AG04450 (cell line): ENCODE measurements at places on chromosomes 16 and 17.

DNA sequence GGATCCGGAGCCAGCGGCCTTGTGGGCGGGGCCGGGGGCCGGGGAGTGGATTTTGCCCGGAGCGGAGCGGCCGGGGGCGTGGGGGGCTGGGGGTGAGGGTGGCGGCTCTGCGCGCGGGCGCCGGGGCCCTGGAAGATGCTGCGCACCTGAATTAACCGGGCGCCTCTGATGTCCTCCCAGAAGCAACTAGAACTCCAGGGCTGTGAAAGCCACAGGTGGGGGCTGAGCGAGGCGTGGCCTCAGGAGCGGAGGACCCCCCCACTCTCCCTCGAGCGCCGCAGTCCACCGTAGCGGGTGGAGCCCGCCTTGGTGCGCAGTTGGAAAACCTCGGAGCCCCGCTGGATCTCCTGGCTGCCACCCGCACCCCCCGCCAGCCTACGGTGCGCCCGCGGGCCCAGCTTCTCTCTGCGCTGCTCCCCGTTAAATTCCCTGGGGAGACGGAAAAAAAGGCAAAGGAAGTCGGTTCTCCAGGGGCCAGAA is 549 bp downstream of the SLC26A11 start:
- no peak for DNase-seq

- peak; percentile 95 for DNase-seq
Observed at GRCh38 chr16:87581857-87582215, 20.5 kb upstream of the JPH3 start.

GRCh38 chr17:80260069-80260535 is 550 bp upstream of the RNF213 start:
- no peak for DNase-seq

GRCh38 chr16:90044111-90044551 is 24.9 kb upstream of the DBNDD1 start:
- no peak for DNase-seq

GRCh38 chr16:51569203-51569931 is 418.3 kb upstream of the SALL1 start:
- no peak for DNase-seq

DNA sequence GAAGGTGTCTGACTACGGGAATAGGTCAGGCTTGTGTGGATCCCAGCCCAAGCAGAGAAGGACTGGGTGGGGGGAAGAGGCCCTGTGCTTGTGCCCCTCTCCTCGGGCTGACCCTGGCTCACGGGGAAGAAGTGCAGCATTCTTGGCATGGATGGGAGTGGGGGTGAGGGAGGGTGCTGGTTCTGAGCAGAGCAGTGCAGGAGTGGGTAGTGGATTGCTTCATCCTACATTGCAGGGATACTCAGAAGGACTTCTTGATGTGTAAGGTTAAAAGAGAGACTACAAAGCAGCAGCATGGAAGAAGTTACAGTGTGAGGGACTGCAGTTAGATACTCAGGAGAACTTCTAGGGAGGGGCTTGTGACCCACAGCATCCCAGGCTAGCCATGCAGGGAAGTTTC is 2.1 kb downstream of the ARHGAP23 start:
- DNase-seq, result no peak

DNA sequence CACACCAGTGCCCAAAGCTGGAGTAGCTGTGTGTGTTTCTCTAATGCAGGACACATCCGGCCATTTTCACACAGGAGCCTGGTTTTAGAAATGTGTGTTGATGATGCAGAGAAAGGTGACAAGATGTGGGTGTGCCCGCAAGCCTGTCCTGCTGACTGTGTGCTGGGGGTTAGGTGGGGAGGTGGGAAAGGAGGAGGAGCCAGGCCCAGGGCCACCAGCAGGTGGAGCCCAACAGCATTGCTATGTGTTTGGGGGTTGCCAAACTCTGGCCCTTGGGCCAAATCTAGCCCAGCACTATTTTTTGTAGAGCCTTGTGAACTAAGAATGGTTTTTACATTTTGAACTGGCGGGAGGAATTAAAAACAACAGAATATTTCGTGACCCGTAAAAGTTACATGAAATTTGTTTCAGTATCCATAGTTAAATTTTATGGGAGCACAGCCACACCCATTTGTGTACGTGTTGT is 61.7 kb upstream of the LGALS9 start:
- no peak for DNase-seq

DNA sequence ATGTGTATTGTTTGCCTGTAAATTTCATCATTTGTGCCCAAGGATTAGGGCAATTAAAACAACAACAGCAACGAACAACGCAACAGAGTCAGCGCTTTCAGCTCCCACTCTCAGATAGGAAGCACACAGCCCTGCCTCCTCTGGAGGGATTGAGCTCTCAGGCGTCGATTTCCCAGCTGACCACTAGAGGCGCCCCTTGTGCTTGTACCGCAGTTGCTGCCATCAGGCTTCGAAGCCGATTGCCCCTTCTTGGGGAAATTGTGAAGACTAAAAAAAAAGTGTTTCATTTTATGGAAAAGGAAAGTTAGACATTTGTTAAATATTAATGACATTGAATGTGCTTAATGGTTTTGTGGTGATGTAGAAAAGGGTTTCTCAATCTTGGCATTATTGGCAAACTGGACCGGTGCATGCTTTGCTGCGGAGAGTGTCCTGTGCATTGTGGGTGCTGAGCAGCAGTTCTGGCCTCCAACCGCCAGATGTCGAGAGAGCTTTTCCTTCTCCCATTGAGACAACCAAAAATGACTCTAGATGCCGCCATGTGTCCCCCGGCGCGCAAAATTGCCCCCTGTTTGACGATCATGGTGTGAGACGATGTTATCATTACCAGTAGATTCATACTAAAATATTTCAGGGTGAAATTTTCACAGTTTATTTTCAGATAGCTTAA is 650.4 kb upstream of the RBFOX1 start:
- DNase-seq, result no peak

GRCh38 chr16:47470211-47470610 is 9.1 kb downstream of the PHKB start:
- DNase-seq, result no peak

DNA sequence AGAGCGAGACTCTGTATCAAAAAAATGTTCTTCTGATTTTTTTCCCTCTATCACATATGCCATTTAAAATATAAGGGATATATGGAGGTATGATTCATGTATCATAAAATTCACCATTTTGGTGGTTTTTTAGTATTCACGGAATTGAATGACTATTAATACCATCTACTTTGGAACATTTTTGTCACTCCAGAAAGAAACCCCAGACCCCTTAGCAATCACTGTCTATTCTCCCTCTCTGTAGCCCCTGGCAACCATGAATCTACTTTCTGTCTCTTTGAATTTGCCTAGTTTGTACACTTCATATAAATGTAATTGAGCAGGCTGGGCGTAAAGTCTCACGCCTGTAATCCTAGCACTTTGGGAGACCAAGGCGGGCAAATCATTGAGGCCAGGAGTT is 75.9 kb downstream of the PRKCA start:
- no peak for DNase-seq

- DNase-seq, result no peak
Observed at GRCh38 chr16:3694051-3694450, 23.3 kb downstream of the TRAP1 start.

- DNase-seq, result no peak
Observed at GRCh38 chr16:29114574-29114973, 129.7 kb downstream of the LAT start.

DNA sequence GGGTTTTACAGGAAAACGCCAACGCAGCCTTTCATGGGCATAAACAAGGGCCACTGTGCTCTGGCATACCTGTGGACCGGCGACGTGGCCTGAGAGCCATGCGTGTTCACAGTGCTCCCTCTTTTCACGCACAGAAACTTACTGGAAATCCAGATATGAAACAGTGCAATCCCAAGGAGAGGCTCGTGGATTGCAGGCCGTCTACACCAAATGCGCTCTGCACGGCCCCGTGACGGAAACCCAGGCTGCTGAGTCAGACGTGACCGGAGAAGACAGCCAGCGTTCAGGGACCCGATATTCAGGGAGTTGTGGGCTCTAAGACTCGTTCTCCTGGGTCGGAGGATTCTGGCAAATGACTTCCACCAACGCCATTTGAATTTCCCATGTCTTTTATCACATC is 129.2 kb downstream of the FOXL1 start:
- no peak for DNase-seq

GRCh38 chr17:79188048-79188447 is 113.4 kb downstream of the ENGASE start:
- DNase-seq, result no peak

- no peak for DNase-seq
Observed at GRCh38 chr17:5772720-5773119, 188.4 kb upstream of the NLRP1 start.

GRCh38 chr17:9644910-9645751 is at the start of gene USP43:
Gene USP43, plus strand, starts transcription at chr17:9645517. Its CDS starts 116 bp downstream, at chr17:9645633.
- DNase-seq, result no peak

- no peak for DNase-seq
Observed at GRCh38 chr16:75624921-75625334, 1.8 kb upstream of the ADAT1 start.

GRCh38 chr16:5108505-5109158 is 11.0 kb upstream of the EEF2KMT start:
- DNase-seq, result no peak

GRCh38 chr17:34886831-34887230 is 74.4 kb downstream of the CCT6B start:
- DNase-seq, result no peak

DNA sequence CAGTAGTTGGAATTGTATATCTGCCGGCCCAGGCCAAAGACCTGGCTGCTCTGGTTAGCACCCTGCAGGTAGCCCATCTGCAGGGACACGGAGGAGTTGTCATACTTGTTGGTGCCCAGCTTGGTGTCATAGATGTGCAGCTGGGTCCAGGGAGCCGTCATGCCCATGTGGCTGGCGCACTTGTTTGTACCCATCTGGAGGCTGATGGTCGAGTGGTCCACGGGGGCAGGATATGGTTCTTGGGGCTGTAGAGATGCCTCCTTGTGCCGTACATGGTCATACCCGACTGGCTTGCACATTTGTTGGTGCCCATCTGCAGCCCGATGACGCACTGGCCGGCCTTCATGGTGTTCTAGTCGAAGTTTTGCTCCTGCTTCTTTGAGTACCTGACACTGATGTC is 6.0 kb downstream of the CDH3 start:
- no peak for DNase-seq

- DNase-seq, result no peak
Observed at GRCh38 chr16:48352648-48353390, 32.4 kb downstream of the SIAH1 start.

- no peak for DNase-seq
Observed at GRCh38 chr16:83418565-83418964, 389.2 kb upstream of the HSBP1 start.

DNA sequence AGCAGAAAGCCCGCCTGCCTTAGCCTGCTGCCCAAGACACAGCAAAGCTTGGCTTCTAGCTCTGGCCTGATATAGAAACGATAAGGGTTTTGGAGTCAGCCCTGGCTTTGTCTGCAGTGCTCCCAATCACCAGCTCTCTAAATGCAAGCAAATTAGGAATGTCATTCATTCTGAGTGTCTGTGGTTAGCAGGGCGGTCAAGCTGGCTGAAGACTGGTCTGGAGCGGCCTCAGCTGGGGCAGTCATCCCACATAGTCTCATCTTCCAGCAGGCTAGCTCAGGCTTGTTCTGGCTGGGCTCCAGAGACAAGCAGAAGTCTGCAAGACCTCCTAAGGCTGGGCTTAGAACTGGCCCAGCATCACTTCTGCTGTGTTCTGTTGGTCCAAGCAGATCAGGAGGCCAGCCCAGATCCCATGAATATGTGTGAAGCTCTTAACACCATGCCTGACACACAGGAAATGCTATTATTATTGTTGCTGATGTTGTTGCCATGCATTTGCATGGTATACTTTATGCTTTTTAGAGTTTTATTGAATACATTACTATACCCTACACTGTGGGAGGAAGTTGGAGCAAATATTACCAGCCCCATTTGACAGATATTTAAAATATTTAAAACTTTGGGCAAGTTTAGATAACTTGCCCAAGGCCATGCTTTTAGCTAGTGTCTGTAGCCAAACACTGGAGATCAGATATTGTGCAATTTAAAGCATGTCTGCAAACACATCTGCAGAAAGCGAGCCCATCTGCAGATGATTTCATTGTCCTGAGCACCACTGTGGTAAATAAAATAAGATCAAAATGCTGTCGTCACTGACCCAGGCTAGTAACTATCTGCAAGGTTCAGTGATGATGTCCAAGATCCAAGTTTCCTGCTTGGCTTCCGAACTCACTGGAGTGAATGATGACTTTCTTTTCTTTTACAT is 24.8 kb downstream of the TMC7 start:
- peak; percentile 66 for DNase-seq

GRCh38 chr16:71574702-71575101 is 2.2 kb downstream of the TAT start:
- DNase-seq, result no peak

GRCh38 chr17:78174870-78175642 is 6.7 kb downstream of the SYNGR2 start:
- no peak for DNase-seq

GRCh38 chr16:79843631-79844043 is 243.1 kb upstream of the MAF start:
- DNase-seq, result no peak

DNA sequence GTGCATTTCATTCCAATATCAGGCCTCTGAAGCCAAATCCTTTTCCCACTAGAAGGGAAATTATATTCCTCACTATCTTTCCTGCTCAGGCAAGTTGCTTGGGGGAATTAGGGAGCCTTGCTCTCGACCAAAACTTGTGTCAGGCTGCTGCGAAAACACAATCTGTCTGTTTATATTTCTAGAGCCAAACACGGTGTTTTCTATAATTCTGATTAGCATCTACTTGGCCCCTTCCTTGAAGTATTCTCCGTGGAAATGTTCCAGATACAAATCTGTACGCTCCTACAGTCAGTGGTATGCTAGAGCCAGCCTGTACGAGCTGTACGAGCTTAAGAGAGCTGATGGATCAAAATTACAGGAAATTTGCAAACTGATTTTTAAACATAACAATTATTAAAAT is 299.3 kb upstream of the SALL1 start:
- no peak for DNase-seq

DNA sequence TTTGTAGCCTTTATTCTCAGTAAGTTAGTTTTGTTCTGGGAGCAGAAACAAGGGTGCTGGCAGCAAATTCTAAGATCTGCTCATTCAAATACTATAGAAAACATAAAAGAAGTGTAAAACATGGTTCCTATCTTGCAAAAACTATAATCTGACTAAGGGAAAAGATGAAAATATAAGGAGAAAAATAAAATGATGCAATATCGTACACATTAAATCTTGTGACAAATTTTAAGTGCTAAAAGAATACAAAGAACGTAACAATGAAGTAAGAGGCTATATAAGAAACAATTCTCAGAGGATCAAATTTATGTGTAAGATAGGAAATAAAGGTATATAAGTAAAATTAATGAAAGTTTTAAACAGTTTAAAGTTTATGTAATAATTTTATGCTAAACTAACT is 224.6 kb downstream of the CEP112 start:
- no peak for DNase-seq

- no peak for DNase-seq
Observed at GRCh38 chr17:1197379-1197778, 17.6 kb upstream of the ABR start.

DNA sequence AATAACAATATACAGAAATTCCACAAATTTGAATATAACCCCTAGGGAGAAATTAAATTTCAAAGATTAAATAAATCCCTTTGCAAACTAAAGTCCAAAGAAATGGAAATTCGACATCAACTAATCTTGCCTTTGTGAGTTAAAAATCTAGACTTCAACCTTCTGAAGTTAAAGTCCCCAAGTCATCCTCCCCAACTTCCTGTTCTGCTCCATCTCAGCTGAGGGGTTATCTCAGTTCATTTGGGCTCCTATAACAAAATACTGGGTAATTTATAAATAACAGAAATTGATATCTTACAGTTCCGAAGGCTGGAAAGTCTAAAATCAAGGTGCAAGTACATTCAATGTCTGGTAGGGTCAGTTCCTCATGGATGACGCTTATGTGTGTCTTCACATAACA is 22.8 kb upstream of the KDM6B start:
- no peak for DNase-seq

GRCh38 chr16:50722960-50723359 is 18.9 kb upstream of the CYLD start:
- DNase-seq, result no peak
